ENCODE measurements at places on chromosomes 6 and 20.

GRCh38 chr6:24768361-24768760 is 6.4 kb upstream of the GMNN start:
- no peak for DNase-seq

GRCh38 chr20:16062661-16063581 is 510.3 kb downstream of the KIF16B start:
- no peak for DNase-seq

- DNase-seq: no peak
These were observed 659.0 kb upstream of the HS3ST5 start for GRCh38 chr6:115001731-115002350.

DNA sequence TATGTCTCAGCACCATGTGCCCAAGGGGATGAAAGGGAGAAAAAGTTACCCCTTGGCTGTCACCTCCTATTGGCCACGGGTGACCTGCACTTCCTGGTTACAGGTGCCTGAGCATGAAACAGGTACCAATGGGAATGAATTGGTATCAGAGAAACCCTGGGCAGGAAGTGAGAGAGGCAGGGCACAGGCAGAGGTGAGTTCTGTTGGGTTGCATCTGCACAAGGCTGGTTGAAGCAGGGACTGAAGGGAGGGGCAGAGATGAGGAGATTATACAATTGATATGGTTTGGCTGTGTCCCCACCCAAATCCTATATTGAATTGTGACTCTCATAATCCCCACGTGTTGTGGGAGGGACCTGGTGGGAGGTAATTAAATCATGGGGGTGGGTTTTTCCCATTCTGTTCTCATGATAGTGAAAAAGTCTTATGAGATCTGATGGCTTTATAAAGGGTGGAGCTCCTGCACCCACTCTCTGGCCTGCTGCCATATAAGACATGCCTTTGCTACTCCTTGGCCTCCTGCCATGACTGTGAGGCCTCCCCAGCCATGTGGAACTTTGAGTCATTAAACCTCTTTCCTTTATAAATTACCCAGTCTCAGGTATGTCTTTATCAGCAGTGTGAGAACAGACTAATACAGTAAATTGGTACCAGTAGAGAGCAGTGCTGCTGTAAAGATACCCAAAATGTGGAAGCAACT is 291.8 kb downstream of the LRFN2 start:
- DNase-seq: no peak

DNA sequence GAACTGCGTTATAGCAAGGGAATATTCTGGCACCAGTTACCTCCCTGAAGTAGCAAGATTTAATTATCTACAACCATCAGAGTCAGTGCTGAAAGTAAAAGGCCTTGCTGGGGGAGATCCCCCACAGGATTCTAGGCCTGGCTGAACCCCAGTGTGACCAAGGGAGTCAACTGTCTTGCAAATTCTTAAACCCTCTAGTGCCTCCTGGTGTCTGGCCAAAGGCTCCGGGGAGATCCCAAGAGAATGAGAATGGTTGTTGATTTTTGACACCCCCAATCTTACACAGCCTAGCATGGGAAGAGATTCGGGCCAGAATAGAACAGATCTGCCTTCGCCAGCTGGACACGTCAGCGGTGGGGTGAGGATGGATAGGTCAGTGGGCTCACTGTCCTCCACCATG is 179.4 kb downstream of the ERMARD start:
- DNase-seq: no peak

DNA sequence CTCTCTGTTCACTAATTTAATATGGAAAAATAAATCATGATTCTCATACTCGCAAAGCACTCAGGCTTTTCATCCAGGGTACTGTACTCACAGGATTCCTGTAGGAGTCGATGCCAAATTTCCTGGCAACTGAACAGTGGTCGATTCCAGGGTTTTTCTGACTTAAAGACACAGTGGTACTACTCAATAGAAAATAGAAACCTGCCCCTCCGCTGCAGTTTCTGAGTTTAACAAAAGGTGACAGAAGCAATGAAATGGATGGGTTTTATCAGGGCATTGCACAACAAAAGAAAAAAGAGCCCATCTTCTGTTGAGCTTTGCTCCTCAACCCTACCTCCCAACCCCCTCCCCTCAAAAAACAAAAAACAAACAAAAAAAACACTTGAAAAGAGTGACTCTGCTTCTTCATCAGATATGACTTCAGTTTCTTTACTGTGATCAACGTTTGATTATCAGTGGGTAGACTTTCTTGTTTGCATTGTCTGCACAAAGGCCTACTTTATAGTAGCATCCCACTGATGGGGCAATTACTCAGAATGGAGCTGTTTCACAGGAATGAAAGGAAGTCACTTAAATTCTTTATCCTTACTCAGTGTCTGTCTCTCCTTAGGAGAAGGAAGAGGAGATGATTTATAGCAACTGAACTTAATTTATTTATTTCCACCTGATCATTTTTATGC is 96.2 kb upstream of the FOXO3 start:
- no peak for DNase-seq

DNA sequence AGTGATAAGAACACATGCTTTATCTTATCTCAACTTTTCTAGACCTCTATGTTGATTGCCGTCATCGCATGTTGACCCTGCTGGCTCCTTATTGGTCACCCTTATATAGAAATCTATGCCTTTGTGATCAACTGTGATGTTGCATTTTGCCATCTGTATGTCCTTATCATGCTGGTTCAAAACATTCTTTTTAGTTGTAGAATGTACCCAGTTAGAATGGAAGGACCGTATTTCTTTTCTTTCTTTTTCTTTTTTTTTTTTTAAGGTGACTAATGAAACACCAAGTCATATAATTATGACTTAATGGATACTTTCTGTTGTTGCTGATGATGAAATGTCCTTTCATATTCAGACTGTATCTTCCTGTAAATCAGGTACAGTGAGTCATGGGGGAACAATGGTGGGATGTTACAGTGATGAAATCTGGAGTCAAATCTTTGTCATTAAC is 145.9 kb upstream of the CITED2 start:
- no peak for DNase-seq

GRCh38 chr6:54697424-54697823 is 149.1 kb upstream of the FAM83B start:
- DNase-seq: no peak

DNA sequence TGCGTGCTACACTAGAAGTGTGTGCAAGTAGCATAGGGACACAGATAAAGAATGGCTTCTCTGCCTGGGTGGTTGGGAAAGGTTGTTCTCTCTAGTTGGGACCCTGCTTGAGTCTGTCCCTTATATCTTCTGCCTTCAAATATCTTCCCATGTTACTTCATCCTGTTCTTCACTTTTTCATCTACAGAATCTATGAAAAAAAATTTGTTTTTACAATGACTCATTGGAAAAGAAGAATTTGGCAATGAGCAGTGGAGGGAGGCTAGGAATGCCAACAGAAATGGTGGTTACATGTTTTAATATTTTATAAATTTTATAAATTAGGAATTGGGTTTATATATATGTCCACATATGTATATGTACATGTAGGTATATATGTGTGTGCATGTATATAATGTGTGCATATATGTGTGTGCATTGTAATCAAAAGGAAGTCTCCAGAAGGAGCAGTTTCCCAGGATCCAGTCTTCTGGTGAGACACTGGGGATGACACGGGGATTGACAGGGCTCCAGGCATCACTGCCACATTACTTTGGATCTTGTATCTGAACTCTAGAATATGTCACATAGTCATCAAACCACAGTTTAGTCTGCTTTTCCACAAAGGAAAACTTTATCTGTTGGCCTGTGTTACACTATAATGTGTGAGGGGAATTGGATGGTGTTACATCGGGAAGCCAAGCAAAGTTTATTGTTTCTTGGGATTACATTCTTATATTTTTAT is 75.3 kb upstream of the RIPOR2 start:
- no peak for DNase-seq

DNA sequence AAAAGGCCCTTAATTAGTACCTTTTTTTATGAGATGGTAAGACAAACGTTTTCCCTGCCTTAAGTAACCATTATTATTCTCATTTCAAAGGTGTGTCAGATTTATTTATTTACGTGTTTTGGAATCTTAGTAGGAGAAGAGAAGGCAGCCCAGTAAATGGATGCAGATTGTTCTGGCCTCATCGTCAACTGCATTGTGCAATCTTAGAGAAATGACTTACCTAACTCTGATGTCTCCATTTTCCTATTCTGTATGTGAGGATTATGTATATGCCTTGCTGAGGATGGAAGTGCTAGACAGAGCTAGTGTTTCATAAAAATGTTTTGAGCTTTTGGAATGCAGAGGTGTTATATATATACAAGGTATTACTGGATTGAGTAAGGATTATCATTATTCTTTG is 97.0 kb upstream of the JAG1 start:
- DNase-seq: no peak

DNA sequence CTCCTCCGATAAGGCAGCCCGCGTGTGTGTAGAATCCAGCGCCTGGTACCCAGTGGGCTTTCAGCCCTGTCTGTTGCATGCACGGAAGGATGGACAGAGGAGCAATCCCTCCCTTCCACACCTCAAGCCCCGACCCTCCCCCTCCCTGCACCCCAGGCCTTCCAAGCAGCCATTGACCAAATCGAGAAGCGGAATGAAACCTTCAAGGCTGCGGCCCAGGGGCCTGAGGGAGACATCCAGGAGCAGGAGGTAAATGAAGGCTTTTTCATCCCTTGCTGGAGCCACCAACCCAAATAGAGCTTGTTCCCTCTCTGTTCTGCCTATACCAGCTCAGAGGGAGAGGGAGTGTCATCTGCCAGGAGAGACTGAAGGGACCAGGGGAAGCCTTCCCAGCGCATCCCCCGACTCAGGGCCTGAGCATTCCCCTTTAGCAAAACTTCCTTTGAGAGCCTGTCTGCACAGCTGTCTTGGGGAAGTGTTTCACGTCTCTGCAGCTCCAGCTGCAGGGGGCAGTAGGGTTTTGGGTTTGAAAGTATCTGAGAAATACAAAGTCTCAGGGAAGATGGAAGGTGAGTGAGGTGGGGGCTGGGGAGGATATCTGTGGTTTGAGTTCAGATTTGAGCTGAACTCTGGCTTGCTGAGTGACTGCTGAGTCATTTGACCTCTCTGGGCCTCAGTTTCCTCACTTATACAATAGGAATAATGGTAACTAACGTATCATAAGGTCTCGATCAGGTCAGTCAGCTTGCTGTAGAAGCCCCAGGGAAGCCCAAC is 16.1 kb downstream of the FGD2 start:
- peak; percentile 46 for DNase-seq

DNA sequence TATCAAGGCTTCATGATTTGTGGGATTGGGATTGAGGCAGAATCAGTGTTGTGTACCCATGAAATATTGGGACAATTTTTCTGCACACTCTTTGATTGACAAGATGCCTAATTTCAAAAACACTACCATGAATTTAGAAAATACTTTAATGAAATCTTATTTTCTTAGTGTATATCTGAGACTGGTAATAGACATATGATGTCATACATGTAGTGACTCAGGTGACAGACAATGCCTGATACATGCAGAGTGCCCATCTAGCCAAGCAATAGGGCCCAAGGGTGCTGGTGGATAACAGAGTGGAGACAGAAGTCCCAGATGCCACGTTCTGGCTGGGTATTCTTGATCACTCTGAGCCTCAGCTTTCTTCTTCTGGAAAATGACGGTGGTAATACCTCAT is 279.6 kb upstream of the ARID1B start:
- DNase-seq: no peak

- no peak for DNase-seq
These were observed 96.9 kb downstream of the SCML4 start for GRCh38 chr6:107727096-107727757.

DNA sequence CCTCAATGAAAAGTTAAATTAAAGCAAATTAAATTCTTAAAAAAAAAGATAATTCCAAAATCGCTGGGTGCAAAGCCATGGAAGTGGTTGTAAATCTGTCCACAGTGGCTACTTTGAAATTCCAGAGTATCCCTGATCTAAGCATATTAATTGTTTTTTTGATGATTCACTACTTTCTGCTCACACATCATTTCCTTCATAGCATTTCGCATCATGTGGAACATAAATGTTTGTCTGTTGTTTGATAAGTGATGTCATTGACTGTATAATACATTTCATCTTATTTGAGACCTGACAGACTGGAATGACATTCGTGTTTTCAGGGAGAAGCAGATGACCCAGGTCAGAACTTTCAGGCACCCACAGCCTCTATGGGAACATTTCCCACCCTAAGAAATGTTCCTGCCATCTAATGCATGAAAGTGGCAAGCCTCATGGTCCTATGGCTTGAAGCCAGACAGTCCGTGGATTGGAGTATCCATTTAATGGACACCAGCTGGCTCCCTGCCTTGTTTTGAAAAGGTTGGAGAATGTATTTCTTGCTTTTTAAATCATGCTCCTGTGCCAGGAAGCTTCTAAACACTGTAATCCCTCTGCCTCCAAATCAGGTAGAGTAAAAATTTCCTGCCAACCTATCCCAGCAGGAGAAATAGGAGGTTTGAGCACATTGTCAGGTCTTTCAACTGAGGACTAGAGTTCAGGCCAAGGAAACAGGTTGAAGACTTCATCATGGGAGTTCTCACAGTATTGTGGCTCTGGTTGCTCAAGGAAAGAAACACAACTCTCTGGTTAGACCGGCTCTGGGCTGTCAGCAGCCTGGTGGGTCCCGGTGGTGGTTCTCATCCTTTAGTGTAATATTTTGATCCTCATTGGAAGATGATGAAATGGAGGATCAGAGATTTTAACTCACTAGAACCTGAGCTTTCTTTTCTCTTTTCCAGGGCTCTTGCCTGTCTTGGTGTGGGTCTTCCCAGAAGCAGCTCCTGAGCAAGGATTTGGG is 157.9 kb downstream of the SLC24A3 start:
- DNase-seq: no peak

GRCh38 chr20:52972965-52973819 is 1.0 kb downstream of the TSHZ2 start:
- DNase-seq: no peak

DNA sequence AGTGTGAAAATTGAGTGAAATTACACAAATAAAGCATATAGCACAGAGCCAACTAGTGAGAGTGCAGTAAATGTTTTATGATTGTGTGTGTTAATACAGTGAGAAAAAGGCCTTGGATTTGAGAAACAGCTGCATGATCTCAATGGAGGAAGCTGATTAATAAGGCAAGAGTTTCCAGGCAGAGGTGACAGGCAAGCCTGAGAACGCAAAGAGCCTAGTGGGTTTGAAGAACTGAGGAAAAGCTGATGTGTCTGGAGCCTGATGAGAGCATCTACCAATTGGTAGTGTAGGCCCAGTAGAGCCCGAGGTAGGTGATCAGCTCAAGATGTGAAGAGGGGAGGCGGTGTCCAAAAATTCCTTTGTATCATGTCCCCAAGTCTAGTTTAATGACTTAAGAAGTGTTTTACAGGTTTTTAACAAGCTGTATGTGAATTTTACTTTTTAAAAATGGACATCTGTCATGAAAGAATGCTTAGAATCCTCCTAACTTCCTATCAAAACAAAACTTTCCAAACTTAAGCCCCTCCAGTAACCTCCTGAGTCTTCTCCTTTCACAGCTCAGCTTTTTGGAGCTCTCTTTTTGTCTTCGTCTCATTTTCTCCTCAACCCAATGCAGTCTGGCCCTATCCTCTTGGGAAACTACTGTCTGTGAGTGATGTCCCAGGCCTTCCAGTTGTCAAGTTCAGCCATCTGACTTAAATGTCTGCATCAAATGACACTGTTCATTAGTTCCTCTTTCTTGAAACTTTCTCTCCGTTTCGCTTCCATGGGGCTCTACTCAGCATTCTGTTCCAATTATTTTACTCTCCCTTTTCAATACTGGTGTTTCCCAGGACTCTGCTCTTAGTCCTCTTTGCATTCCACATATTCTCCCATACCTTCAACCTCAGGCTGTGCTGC is 1.2 kb downstream of the CDC40 start:
- no peak for DNase-seq
